Fibroblast of skin of scalp (primary cell): ENCODE measurements at places on chromosomes 2 and 18.

GRCh38 chr2:145764631-145765030 is 1244.7 kb upstream of the ZEB2 start:
- DNase-seq: peak; percentile 46

DNA sequence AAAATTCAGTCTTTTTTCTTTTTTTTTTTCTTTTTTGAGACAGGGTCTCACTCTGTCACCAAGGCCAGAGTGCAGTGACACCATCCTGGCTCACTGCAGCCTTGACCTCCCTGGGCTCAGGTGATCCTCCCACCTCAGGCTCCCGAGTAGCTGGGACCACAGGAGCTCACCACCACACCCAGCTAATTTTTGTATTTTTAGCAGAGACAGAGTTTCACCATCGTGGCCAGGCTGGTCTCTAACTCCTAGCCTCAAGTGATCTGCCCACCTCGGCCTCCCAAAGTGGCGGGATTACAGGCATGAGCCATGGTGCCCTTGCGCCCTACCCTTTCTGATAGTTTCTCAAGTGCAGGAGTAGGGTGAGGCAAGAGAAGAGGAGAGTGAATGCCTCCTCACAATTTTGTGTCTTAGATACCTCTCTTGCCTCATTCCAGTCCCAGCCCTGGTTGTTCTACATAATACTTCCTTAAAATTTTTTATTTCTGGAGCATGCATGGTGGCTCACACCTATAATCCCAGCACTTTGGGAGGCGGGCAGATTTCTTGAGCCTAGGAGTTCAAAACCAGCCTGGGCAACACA is 68.2 kb upstream of the CAB39 start:
- DNase-seq: no peak

GRCh38 chr2:98269830-98270229 is 76.4 kb upstream of the CNGA3 start:
- peak; percentile 32 for DNase-seq

GRCh38 chr2:202147775-202148174 is 74.7 kb downstream of the KIAA2012 start:
- peak; percentile 54 for DNase-seq

- DNase-seq: no peak
Observed at GRCh38 chr2:212730994-212731393, 192.4 kb upstream of the ERBB4 start.

DNA sequence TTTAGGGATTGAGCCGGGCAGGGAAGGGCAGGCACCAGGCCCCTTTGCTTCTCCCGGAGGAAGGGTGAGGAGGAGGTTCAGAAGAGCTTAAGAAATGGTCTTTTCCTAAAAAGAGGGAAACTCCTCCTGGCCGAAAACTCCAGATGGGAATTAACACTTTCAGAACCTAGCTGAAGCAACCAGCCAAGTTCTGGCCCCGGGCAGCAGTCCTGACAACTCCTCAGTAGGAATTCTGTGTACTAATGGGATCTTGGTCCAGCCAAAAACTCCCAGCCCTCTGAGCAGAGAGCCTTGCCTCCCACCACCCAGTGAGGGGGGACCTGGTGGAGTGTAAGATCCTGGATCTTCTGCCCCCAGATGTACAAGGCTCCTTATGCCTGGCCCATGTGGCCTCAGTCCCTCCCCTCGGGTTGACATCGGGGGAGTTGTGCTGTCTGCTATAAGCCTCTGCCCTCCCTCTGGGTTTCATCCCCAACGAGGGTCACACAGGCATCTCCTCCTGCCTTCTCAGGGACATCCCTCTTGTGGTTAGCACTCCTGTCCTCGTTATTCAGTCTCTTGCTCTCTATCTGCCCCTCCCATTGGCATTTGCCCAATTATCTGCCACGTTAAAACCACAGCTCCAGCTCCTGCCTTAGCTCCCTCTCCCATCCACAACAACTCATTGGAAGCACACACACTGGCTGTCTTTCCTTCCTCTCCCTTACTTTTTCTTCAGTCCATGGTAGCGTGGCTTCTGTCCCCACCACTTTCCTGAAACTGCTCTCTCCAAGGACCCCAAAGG is 184.6 kb downstream of the CYP26B1 start:
- DNase-seq: peak; percentile 60

GRCh38 chr2:203578759-203579643 is 43.9 kb upstream of the RAPH1 start:
- peak; percentile 16 for DNase-seq

- DNase-seq: peak; percentile 22
Observed at GRCh38 chr2:240626531-240627300, 1.4 kb downstream of the GPR35 start.

- no peak for DNase-seq
Observed at GRCh38 chr18:37430357-37431076, 135.1 kb downstream of the CELF4 start.

DNA sequence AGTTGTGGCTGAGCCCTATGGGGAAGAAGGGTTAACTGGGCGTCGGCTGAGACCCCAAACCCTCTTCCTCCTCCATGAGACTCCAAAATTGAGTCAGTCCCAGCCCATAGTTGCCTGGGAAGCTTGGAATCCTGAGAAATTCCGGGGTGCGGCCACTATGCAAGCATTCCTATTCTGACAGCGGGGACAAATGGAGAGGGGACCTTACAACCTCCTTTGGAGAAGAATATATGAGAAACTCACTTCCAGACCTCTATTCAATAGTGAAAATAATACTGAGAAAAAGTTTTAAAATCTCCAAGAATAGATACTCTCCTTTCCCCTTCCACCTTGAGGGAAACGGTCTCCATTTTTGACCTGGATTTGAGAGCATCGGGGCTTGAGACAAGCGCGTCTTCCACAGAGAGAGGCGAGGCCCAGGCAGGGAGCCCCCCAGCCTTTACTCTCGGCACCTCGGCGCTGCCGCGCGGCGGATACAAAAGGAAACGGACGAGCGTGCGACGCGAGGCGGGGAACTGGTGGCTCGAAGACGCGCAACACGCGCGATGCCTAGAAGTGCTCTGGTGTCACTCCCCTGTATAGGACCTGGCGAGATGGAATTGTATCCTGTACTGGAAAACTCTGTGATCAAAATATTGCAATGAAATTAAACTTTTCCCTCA is 11.1 kb downstream of the NR4A2 start:
- no peak for DNase-seq

DNA sequence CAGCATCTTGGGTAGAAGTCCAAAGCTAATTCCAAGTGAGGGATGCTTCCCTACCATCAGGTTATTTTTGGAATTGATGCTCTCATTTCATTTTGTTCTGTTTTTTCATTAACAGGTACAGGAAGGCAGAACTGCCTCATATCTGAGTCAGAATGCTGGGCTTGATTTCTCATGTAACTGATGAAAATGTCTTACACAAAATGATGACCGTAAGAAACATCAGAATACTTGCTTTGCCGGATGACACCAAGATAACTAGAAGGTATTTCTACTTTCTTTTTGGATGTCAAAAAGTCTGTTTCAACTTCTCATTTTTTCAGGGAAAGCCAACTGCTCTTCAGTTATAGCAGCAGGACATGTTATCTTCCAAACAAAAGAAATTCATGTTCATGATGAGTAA is 62.6 kb downstream of the ETAA1 start:
- no peak for DNase-seq

- no peak for DNase-seq
Observed at GRCh38 chr2:174376967-174377366, 18.6 kb upstream of the SCRN3 start.

- no peak for DNase-seq
Observed at GRCh38 chr18:35326695-35327387, 17.4 kb downstream of the ZNF24 start.
